Aorta (tissue), 5 donors: ENCODE measurements at places on chromosomes 5 and 9. TPM values are rescaled to one million over a fixed set of nuclear protein-coding genes. Genes with fewer than 3 reads are reported as not detected.

DNA sequence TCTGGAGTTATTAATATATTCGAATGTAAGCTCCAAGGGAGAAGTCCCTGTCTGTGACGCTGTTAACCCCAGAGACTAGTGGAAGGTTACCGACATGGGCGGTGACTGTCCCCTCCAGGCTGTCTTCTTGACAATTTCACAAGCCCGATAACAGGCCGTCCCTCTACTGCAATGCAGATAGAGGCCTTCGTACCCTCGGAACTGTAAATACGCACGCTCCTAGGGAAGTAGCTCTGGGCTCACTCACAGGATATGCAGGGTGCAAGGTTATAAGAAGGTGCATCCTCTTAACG is 680 bp upstream of the RFK start:
- H3K4me3 ChIP-seq, result peak overlapping the region; percentile 96
- no peaks in the 10 kb centered on the region for H3K36me3 ChIP-seq
- no peaks in the 10 kb centered on the region for H3K27me3 ChIP-seq
- no peak for DNase-seq
- H3K4me1 ChIP-seq, result no peaks in the 10 kb centered on the region
- peak overlapping the region; percentile 15 for H3K27ac ChIP-seq

DNA sequence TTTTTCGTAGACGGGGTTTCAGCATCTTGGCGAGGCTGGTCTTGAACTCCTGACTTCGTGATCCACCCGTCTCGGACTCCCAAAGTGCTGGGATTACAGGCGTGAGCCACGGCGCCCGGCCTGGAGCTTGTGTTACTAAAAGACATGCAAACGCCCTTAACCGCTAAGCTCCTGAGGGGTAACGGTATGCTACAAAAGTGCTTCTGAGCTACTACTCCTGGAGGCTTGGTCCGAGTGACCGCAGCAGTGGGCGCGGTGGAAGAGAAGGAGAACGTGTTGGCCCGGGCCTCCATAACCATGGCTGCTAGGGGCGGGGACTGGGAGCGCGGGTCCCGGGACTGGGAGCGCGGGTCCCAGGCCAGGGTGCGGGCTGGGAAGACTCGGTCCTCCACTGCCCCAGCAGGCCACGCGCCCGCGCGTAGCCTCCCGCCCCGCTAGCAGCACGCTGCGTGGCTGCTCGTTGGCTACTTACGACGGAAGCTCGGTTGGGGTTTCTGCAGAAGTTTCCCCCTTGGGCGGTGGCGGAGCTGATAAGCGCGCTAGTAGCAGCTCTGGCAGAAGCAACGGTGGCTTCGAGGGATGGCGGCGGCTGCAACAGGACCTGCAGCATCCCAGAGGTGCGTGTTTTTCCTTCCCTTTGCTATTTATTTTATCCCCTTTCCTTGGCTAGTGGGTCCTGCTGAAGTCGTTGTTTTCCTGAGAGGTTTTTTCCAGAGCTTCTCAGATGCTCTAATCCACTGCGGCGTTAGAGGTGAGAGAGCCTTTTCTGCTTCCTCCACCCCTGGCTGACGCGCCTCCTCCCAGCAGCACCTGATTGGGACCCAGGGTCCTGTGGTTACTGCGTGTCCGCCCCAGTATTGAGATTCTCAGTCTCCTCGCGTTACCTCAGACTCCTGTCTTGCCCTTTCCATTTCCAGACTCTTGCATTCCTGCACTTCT is 69.2 kb upstream of the CCDC180 start:
- H3K27ac ChIP-seq, result no peak overlapping the region
- peak; percentile 88 for DNase-seq
- peak overlapping the region; percentile 66 for H3K4me3 ChIP-seq
- H3K36me3 ChIP-seq, result no peaks in the 10 kb centered on the region

DNA sequence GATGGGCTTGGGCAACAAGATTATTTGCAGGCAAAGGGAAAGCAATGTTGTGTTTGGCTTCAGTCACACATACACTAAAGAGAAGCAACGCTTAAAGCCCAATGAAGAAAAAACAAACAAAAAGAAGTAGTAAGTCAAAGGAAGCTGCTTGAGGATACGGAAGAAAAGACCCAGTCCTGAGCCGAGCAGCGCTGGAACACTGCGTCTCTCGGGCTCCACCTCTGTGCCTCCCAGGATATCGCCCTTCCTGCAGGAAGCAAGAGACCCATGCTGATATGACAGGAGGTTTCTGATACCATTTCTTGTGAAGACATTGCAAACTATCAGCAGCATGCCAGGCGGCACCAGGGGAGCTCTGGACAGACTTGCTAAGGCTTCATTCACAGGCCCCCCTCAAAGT is 9.9 kb downstream of the GNAQ start:
- H3K4me3 ChIP-seq, result no peak overlapping the region
- H3K36me3 ChIP-seq, result no peaks in the 10 kb centered on the region
- H3K27me3 ChIP-seq, result no peaks in the 10 kb centered on the region
- H3K27ac ChIP-seq, result no peak overlapping the region
- no peak for DNase-seq
- no peaks in the 10 kb centered on the region for H3K4me1 ChIP-seq

The PRDM9 gene
- not detected for total RNA-seq

The NMUR2 gene
- not detected for total RNA-seq

GRCh38 chr5:56076486-56076885 is 81.7 kb upstream of the IL6ST start:
- H3K4me1 ChIP-seq, result peaks cover 3% of the 10 kb centered on the region
- no peaks in the 10 kb centered on the region for H3K36me3 ChIP-seq
- no peak for DNase-seq
- H3K27me3 ChIP-seq, result no peaks in the 10 kb centered on the region

DNA sequence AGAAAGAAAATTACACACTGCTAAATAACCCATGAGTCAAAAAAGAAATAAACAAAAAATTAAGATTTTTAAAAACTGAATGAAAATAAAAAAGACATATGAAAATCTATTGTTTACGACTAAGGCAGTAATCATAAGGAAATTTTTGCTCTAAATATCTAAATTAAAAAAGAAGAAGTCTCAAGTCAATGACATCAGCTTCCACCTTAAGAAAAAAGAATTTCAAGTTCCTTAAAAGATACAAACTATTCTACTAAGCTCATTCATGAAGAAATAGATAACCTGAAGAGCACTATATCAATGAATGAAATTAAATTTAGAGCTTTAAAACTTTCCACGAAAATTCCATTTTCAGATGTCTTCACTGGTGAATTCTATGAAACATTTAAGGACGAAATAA is 15.7 kb upstream of the STARD4 start:
- no peak overlapping the region for H3K4me3 ChIP-seq
- no peak overlapping the region for H3K27ac ChIP-seq
- no peaks in the 10 kb centered on the region for H3K36me3 ChIP-seq
- H3K27me3 ChIP-seq, result no peaks in the 10 kb centered on the region
- DNase-seq, result no peak

DNA sequence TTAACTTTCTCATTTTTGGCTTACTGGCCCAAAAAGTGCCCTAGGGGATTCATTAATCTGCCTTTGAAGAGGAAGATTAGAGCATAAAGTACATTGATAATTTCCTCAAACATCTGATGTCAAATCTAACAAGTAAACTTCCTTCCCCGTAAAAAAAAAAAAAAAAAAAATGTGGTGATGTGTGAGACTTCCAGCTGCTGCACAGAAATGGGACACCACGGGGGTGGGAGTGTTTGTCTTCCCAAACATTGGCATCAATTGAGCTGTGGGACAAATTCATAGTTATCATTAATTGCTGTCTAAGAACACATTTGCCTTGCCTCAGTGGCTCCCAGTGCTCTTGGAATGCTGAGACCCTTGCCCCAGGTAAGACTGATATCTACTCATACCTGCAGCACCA is 149.6 kb downstream of the ADAMTS12 start:
- H3K27me3 ChIP-seq, result no peaks in the 10 kb centered on the region
- H3K4me1 ChIP-seq, result no peaks in the 10 kb centered on the region
- no peak for DNase-seq
- H3K4me3 ChIP-seq, result no peak overlapping the region

- no peaks in the 10 kb centered on the region for H3K36me3 ChIP-seq
- no peaks in the 10 kb centered on the region for H3K27me3 ChIP-seq
- no peak overlapping the region for H3K4me3 ChIP-seq
- no peak for DNase-seq
- no peaks in the 10 kb centered on the region for H3K4me1 ChIP-seq
Observed at GRCh38 chr5:74334062-74334761, 306.3 kb downstream of the ENC1 start.

- H3K4me3 ChIP-seq, result no peak overlapping the region
- H3K27ac ChIP-seq, result no peak overlapping the region
- no peak for DNase-seq
- H3K27me3 ChIP-seq, result no peaks in the 10 kb centered on the region
Observed at GRCh38 chr5:125117566-125117965, 371.1 kb upstream of the ZNF608 start.

The TMEM252 gene
- total RNA-seq, result not detected

The C9orf85 gene
- total RNA-seq, result 15.5 TPM

DNA sequence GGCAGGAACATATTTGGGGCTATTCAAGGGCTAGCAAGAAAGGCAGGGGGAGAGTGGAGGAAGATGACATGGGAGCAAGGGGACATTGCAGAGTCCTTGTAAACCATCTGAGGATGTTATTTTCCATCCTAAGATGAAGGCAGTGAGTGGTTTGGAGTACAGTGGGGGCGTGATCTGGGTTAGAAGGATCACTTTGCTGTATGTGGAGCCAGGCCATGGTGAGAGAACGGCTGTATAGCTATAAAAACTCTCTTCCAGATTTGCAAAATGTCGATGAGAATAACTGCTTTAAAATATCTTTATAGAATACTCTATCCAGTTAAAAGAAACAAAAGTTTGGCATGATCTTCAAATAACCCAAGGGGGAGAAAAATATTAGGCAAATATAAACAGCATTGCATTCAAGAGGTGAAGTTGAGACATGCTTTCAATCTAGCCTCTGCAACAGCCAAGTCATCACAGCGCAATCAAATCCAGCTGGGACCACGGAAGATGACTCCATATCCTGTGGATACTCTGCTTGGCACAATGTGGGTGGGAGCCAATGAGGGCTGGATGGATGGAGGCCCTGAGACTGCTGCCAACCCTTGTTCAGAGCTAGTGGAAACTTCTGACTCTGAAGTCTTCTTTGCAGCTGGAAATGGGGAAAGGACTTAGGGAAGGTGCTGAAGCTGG is 111.5 kb upstream of the BASP1 start:
- H3K36me3 ChIP-seq, result no peaks in the 10 kb centered on the region
- H3K4me3 ChIP-seq, result no peak overlapping the region
- no peak overlapping the region for H3K27ac ChIP-seq
- DNase-seq, result no peak
- no peaks in the 10 kb centered on the region for H3K27me3 ChIP-seq
- H3K4me1 ChIP-seq, result no peaks in the 10 kb centered on the region

- DNase-seq, result no peak
- H3K4me3 ChIP-seq, result no peak overlapping the region
- H3K27ac ChIP-seq, result no peak overlapping the region
- no peaks in the 10 kb centered on the region for H3K27me3 ChIP-seq
Observed at GRCh38 chr9:21989440-21990189, 4.6 kb downstream of the CDKN2A start.

- DNase-seq, result no peak
- H3K27ac ChIP-seq, result no peak overlapping the region
- no peak overlapping the region for H3K4me3 ChIP-seq
Observed at GRCh38 chr9:14362175-14362574, 48.2 kb upstream of the NFIB start.

DNA sequence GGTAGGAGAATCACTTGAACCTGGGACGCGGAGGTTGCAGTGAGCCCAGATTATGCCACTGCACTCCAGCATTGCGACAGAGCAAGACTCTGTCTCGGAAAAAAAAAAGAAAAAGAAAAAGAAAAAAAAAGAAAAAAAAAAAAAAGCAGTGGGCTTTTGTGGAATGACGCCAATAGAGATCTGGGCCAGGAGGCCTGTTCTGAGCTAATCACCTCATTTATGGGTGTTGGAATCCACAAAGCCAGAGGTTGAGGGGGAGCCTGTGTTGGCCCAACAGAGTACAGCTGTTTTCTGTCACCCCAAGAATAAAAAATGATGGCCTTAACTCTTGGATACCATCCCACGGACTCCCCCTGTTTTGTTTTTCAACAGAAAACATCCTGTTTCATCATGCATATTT is 18.5 kb downstream of the OSTF1 start:
- H3K27ac ChIP-seq, result no peak overlapping the region
- H3K4me3 ChIP-seq, result no peak overlapping the region
- H3K27me3 ChIP-seq, result no peaks in the 10 kb centered on the region
- H3K4me1 ChIP-seq, result no peaks in the 10 kb centered on the region
- no peak for DNase-seq
- no peaks in the 10 kb centered on the region for H3K36me3 ChIP-seq

GRCh38 chr5:17360879-17361278 is 137.2 kb upstream of the TAF11L2 start:
- H3K27ac ChIP-seq, result no peak overlapping the region
- H3K27me3 ChIP-seq, result no peaks in the 10 kb centered on the region
- H3K4me1 ChIP-seq, result no peaks in the 10 kb centered on the region

The EQTN gene
- total RNA-seq, result 0.58 TPM
